Sigmoid colon (tissue), 7 donors: ENCODE measurements at places on chromosomes 3 and 15. TPM values are rescaled to one million over a fixed set of nuclear protein-coding genes. Genes with fewer than 3 reads are reported as not detected.
A peak's percentile ranks its signal among the peaks of the same experiment; 100 is the strongest.

DNA sequence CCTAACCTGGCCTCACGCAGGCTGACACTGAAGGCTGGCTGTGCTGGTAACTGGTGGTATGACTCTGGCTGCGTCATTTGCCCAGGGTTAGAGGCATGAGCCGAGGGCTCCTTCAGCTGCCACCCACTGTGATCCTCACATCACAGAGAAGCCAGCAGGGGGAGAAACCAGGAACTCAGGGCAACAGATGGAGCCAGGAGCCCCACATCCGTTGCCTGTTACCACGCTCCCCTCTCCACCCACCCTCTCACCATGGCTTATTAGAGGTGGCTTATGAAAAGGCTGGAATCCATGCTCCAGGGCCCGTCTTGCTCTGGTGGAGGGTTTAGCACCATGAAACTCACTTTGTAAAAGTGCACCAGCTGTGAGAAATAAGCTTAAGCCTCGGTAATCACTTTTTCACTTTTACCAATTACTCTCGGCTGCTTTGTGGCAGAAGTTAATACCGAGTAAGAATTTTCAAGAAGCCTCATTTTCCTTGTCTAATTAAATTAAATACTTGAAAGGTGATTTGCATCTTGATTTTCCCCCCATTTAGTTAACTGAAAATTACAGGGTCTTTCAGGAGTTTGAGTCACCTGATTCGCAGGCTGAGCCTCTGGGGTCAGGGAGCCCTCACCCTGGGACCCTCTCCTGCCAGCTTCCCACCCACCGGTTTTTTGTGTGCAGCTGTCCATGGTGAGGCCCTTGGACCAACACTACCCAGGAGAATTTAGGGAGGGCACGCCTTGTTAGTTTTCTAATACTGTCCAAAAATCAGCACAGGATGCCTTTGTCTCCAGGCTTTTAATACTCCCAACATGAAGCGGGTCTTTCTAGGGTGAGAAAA, 60.9 kb downstream of the ASB7 start:
- H3K27ac ChIP-seq = peak overlapping the region; percentile 59
- H3K4me1 ChIP-seq = peaks cover 8% of the 10 kb centered on the region
- H3K4me3 ChIP-seq = no peak overlapping the region
- H3K36me3 ChIP-seq = no peaks in the 10 kb centered on the region
- no peak for DNase-seq
- no peaks in the 10 kb centered on the region for H3K27me3 ChIP-seq

- H3K27me3 ChIP-seq = no peaks in the 10 kb centered on the region
- H3K36me3 ChIP-seq = no peaks in the 10 kb centered on the region
- H3K4me3 ChIP-seq = no peak overlapping the region
- no peak for DNase-seq
These were observed 34.9 kb upstream of the ST6GAL1 start for GRCh38 chr3:186895406-186895805.

DNA sequence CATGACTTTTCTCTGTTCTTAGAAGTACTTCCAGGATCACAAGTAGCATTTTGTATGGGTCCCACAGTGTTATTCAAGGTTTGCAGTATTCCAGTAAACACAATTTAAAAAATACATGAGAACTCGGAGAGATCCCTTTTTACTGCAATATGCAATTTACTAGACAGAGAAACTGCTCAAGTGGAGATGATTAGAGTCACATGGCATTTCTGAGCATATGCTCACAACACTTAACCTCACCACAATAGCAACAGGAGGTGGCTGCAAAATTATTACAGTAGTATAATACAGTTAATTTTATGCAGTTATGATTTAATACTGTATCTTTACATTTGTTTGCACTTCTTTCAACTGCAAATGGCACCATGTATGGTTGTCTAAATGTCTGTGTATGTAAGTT, 87.5 kb downstream of the PIK3CB start:
- no peak overlapping the region for H3K4me3 ChIP-seq
- no peaks in the 10 kb centered on the region for H3K27me3 ChIP-seq
- H3K4me1 ChIP-seq = no peaks in the 10 kb centered on the region
- H3K36me3 ChIP-seq = no peaks in the 10 kb centered on the region
- DNase-seq = no peak

DNA sequence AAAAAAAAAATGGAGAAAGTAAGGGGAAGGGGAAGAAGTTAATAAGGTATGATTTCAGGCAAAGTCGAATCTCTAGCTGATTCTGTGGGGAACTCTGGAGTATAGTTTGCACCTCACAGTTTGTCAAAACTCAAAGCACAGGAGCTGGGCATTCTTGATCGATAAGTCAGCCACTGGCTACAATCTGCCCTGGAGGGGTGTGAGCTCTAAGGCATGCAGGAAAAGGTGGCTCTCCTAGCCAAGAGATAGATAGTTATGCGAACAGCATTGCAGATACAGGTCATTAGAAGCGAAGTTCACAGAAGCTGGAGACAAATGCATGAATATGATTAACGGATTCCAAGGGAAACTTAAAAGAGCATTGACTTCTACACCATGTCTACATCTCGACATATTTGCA, 952.6 kb downstream of the AGBL1 start:
- H3K27ac ChIP-seq = no peak overlapping the region
- no peaks in the 10 kb centered on the region for H3K27me3 ChIP-seq

DNA sequence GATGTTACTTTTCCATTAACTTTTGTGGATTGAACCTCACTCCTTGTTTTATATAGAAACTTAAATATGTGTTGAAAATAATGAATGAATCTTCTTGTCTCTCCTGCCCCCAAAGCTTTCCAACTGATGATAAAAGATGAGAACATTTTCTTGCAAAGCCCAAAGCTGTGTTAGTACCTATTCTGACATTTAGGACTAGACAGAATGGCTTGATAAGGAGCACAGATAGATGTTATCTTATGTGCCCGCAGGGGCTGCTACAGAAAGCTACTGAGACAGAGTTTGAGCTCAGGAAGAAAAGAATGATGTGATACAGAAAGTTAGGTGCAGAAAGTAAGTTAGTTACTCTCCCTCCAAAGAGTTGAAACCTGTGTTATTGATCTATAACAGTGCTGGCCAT, 109.4 kb upstream of the ATP11B start:
- H3K4me3 ChIP-seq = no peak overlapping the region
- no peak for DNase-seq
- H3K27ac ChIP-seq = no peak overlapping the region
- no peaks in the 10 kb centered on the region for H3K27me3 ChIP-seq

GRCh38 chr15:33107950-33108349, 86.6 kb downstream of the FMN1 start:
- no peaks in the 10 kb centered on the region for H3K27me3 ChIP-seq
- no peaks in the 10 kb centered on the region for H3K36me3 ChIP-seq
- no peak overlapping the region for H3K4me3 ChIP-seq
- no peak for DNase-seq

- H3K4me3 ChIP-seq = no peak overlapping the region
- no peaks in the 10 kb centered on the region for H3K36me3 ChIP-seq
- H3K4me1 ChIP-seq = no peaks in the 10 kb centered on the region
- no peak overlapping the region for H3K27ac ChIP-seq
- DNase-seq = no peak
These were observed 241.8 kb downstream of the FOXP1 start for GRCh38 chr3:71341721-71342120.

DNA sequence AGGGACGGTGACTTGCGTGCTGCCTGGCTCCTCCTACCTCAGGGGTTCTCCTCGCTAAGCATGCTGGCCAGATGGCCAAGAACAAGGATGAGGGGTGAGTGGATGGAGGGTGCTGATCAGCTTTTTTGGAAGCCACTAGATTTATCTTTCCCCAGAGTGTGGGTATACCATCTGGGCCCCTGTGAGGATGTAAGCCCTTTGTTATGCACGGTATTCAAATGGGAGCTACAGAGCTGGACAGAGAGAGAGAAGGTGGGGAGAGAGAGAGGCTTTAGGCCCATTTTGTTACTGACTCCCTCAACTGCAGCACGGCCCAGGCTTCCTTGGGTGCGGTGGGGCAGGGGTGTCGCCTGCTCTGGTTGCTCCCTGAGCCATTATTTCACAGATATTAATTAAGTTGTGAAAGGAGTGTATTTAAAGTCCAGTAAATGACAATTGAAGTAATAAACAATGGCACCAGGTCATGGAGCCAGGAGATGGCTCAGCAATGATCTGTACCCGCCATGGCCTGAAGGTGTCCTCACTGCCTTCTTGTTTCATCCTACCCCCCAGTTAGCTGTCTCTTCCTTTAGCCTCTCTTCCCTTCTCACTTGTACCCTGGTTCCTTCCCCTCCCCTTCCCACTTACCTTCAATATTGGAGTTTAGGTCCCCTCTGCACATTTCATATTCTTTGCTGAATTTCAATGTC, 158.0 kb downstream of the CLSTN2 start:
- no peak for DNase-seq
- H3K27ac ChIP-seq = peak overlapping the region; percentile 44
- H3K4me3 ChIP-seq = no peak overlapping the region
- peaks cover 29% of the 10 kb centered on the region for H3K4me1 ChIP-seq

GRCh38 chr15:57890351-57890750, 175.2 kb downstream of the ALDH1A2 start:
- DNase-seq = no peak
- H3K36me3 ChIP-seq = no peaks in the 10 kb centered on the region
- no peak overlapping the region for H3K27ac ChIP-seq
- H3K27me3 ChIP-seq = no peaks in the 10 kb centered on the region

DNA sequence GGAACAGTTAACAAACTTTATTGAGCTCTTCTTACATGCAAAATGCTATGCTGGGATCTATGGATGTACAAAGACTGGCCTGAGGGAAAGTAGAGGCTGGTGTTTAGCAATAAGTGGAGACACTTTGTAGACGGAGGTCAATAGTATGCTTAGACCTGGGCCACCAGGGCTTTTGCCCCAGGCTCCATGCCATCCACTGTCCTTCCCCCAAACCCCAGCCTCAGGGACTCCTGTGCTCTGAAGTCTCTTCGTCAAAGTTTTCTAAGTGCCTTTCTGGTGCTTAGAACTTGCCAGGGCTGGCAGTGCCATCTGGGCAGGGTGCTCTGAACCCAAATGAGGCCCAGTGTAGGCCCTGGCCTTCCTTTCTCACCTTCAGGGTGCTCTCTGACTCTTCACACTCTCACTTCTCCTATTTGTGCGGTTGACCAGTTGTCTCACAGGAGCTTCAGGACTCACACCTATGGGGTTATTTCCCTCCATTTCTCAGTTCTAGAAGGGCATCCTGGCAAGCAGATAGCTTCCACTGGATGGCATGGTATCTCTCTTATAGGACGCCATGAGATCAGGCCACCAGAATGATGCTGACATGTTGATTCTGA, 21.8 kb upstream of the KCNAB1 start:
- no peaks in the 10 kb centered on the region for H3K4me1 ChIP-seq
- H3K27me3 ChIP-seq = no peaks in the 10 kb centered on the region
- no peaks in the 10 kb centered on the region for H3K36me3 ChIP-seq
- no peak for DNase-seq
- H3K27ac ChIP-seq = no peak overlapping the region

- H3K36me3 ChIP-seq = no peaks in the 10 kb centered on the region
- H3K4me1 ChIP-seq = no peaks in the 10 kb centered on the region
- no peak overlapping the region for H3K27ac ChIP-seq
- H3K4me3 ChIP-seq = no peak overlapping the region
- H3K27me3 ChIP-seq = no peaks in the 10 kb centered on the region
These were observed 72.6 kb downstream of the FRMD4B start for GRCh38 chr3:69313251-69313650.

- H3K27me3 ChIP-seq = no peaks in the 10 kb centered on the region
- no peak overlapping the region for H3K4me3 ChIP-seq
- H3K36me3 ChIP-seq = no peaks in the 10 kb centered on the region
These were observed 87.5 kb upstream of the CADPS start for GRCh38 chr3:62962714-62963113.

GRCh38 chr15:58528188-58528870, 96.5 kb downstream of the LIPC start:
- no peak for DNase-seq
- H3K27ac ChIP-seq = peak overlapping the region; percentile 29
- H3K27me3 ChIP-seq = no peaks in the 10 kb centered on the region
- no peak overlapping the region for H3K4me3 ChIP-seq

GRCh38 chr15:90954712-90955623, at the start of gene RCCD1:
Gene RCCD1, plus strand, starts transcription at chr15:90954884. Its CDS starts 1,851 bp downstream, at chr15:90956735.
- H3K4me3 ChIP-seq = peak within 1 kb of the TSS; percentile 93
- peak within 1 kb of the TSS; percentile 95 for H3K27ac ChIP-seq
- H3K36me3 ChIP-seq = peaks cover 20% of the 10 kb centered on the region
- no peaks in the 10 kb centered on the region for H3K27me3 ChIP-seq
- no peaks in the 10 kb centered on the region for H3K4me1 ChIP-seq
- DNase-seq = peak; percentile 99

DNA sequence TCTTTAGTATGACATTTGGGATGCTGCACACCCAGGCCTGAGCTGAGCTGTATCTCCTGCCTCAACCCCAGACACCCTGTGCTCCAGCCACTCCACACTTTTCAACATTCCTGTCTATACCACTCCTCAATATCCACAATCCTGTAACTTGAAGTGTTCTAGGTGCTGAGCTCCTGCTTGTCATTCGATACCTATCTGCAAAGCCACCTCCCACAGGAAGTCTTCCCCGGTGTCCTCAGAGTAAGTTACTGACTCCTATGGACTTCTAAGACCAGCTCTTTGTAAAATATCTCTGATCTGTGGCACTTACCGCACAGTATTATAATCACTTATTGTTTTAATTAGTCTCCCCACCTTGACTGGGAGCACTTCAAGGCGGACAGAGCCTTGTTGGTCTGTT, 1.2 kb upstream of the CAV3 start:
- H3K4me1 ChIP-seq = no peaks in the 10 kb centered on the region
- no peak for DNase-seq
- no peaks in the 10 kb centered on the region for H3K27me3 ChIP-seq
- H3K36me3 ChIP-seq = no peaks in the 10 kb centered on the region
- H3K27ac ChIP-seq = no peak overlapping the region

DNA sequence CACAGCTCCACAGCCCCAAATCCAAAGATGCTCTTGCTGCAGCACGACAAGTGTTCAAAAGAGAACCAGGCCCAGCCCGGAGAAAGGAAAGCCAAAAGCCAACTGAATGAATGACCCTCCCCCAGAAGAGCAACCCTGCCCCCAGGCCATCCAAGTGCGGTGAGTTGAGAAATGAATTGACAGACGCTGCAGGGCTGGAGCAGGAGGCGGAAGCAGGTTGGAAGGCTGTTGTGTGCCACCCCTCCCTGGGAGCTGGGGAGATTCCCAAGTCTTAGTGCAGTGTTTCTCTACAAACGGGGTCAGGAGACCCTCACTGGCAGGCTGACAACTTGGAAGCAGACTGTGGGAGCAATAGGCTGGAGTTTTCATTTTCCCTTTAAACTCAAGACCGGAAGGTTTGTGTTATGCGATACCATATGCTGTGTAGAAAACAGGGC, 3.5 kb upstream of the SPTBN5 start:
- no peaks in the 10 kb centered on the region for H3K27me3 ChIP-seq
- no peak for DNase-seq
- no peak overlapping the region for H3K27ac ChIP-seq
- H3K36me3 ChIP-seq = peaks cover 10% of the 10 kb centered on the region

UBE2E2 gene
- 48.5 TPM for total RNA-seq

WDR93 gene
- not detected for total RNA-seq

INKA1 gene
- total RNA-seq = 5.0 TPM

SIDT1 gene
- 0.81 TPM for total RNA-seq

P2RY14 gene
- 8.3 TPM for total RNA-seq

DUOX1 gene
- under 0.01 TPM for total RNA-seq

GOLGA6L6 gene
- total RNA-seq = not detected

KLHL40 gene
- not detected for total RNA-seq

LTF gene
- 0.28 TPM for total RNA-seq
